ENCODE measurements at places on chromosomes 1 and 21.

- DNase-seq, result no peak
Measured at GRCh38 chr1:67171978-67172377, 5.7 kb downstream of the IL23R start.

DNA sequence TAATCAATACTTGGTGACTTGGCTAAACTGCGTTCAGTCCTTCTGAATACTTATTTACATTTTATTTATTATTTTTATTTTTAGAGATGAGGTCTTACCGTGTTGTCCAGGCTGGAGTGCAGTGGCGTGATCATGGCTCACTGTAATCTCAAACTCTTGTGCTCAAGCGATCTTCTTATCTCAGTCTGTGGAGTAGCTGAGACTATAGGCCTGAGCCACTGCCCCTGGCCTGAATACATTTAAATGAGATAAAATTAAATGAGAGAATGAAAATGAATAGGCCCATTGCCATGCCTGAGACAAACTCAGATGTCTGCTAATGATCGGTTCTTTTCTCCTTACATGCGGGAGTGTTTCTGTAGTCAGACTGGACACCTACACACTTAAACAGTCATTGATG lies 86.0 kb downstream of the GALNT2 start:
- no peak for DNase-seq

DNA sequence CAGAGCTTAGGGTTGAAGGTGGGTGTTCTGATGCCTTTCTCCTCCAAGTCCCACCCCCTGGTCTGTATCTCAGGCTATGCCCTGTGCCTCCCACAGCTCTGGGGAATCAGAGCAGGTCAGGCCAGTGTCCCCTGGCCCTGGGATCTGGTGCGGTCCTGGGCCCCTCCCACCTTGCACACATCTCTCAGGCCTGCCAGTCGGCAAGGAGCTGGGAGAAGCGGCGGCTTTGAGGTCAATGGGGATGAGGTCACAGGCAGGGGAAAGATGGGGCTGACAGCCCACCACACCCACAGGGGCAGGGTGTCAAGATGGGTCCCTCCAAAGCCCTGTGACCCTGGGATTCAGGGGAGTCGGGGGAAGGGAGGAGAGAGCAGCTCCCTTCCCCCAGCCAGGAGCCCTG lies 65.4 kb upstream of the CASZ1 start:
- DNase-seq, result no peak

DNA sequence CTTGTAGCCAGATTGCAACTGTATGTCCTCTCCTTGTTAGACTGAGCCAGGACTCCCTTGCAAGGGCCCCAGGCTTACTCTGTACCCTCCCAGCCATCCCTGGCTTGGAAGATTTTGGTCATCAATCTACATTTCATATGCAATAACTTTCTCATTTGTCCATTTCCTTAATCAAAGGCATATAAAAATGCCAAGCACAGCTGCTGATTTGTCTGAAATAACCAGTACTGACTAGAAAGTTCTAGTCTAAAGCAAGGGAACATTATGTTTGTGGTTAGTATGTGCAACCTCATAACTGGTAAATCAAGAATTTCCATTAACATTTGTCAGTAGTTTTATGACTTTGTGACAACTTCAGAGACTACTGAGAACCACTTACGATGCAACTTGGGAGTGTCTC lies 370.2 kb downstream of the ST6GALNAC3 start:
- no peak for DNase-seq

DNA sequence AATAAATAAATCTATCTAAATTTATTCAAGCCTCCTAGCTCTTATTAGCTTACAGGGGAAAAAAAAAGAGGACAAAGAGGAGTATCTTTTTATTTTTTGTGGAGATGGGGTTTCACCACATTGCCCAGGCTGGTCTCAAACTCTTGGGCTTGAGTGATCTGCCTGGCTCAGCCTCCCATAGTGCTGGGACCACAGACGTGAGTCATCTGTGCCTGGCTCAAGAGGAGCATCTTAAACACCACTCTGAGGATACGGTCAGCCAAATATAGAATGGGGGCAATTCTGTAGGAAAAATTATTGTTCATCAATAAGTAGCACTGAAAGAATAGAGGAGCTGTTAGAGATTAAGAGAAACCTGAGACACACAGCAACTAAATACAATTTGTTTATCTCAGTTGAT lies 24.1 kb downstream of the SLC45A3 start:
- DNase-seq, result no peak
